ENCODE measurements at places on chromosomes 6 and 20.

GRCh38 chr20:32439132-32439829 is 81.2 kb downstream of the ASXL1 start:
- DNase-seq = no peak

DNA sequence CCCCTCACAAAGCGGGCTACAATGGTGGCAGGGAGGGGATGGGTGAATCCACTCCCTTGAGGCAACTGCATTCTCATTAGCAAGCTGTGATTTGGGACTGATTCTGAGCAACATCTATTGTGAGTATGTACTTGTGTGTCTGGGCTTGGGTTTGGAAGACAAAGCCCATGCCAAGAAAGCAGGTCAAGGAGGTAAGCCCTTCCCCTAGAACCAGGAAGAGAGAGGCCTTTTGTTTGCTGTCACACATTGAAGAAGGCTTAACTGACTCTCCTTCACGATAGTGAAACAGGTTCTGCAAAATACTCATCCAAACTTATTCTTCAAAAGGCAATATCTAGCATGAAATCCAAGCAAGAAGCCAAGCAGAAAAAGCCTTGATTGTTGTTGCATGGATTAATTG is 403.1 kb upstream of the ID4 start:
- DNase-seq = no peak

DNA sequence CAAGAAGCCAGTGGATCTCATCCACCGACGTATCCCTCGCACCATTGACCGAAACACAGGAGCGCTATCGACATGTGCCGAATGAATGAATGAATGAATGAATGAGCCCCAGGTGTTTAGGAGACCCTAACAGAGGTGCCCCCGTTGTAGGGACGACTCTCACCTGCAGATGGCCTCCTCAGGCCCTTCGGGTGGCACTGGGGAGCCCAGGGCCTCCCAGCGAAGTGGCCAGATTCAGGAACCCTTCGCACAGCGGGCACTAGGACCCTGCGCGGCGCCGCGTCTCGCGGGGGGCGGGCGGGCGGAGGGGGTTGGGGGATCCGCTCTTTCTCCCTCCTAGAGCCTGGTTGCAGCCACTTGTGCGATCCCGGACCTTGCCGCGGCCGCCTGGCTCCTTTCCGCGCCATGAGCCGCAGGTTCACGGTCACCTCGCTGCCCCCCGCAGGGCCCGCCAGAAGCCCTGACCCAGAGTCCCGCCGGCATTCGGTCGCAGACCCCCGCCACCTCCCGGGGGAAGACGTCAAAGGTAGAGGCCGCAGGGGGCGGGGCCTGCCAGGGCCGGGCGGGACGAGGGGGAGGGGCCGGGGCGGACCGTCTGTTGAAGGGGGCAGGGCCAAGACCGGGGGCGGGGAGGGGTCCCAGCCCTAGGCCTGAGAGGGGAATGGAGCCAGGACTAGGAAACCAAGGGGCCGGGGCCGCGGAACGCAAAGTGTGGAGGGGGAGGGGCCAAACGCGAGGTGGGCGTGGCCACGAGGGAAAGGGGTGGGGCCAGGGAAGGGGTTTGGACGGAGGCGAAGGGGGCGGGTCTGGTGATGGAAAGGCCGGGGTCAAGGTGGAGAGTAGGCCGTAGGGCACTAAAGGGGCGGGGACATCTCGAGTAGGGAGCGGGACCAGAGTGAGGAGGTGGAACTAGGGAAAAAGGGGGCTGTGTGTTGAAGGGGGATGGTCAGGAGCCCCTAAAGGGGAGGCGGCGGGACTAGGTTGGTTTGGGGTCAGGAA is 7.4 kb upstream of the SLC12A5 start:
- no peak for DNase-seq

DNA sequence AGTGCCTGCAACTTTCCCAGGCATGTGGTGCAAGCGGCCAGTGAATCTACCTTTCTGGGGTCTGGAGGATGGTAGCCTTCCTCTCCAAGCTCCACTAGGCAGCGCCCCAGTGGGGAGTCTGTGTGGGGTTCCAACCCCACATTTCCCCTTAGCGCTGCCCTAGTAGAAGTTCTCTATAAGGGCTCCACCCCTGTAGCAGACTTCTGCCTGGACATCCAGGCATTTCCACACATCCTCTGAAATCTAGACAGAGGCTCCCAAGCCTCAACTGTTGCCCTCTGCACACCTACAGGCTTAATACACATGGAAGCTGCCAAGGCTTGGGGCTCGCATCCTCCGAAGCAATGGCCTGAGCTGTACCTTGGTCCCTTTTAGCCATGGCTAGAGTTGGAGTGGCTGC is 321.6 kb downstream of the TFAP2A start:
- DNase-seq = no peak

DNA sequence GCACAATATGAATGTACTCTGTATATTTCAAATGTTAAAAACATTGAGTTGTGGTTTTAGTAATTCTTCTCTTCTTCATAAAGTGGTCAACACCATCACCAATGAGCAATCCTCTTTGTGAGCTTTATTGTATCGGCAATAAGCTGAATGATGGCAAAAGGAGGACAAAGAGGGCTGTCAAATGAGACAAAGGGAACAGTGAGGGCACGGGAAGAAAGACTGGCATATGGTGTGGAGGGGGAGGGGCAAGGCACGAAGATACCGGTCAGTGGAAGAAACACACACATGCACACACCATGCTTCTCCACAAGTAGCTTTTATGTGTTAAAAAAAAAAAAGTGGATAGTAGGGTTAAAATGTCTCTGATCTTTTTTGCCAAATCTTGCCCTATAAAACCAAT is 506.8 kb upstream of the CITED2 start:
- no peak for DNase-seq

DNA sequence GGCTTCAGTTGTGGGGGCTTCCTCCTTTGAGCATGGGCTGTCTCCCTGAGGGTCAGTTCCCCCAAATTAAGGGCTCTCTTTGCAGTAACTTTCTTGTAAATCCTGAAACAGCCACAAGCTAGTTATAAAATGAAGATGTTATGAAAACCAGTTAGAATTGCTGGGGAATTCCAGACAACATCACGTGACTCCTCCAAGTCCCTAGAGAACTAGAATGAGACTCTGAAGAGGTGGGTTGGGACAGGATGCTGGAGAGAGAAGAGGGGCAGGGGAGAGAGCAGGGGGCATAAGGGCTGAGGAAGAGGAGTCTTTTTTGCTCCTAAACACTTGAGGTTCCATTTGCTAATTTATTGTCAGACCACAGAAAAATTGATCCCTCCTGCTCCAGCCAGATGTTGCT is 380.3 kb downstream of the DHX35 start:
- no peak for DNase-seq

DNA sequence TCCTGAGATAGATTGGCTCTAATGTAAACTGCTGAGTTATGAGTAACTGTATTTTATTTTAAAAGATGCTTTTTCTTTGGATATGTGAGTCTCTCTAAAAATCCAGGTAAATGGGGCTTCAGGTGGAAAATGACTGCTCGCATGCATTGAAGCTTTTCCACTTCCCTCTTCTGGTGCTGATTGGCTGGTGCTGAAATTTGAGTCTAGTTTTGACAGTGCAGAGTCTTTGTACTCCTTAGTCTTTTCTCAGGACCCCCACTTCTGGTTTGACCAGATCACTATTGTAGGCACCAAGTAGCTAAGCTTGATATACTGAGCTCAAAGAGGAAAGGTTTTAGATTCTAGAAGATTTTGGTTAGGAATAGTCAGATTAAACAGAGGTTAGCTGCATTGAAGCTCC is 60.7 kb upstream of the TULP4 start:
- no peak for DNase-seq

- DNase-seq = no peak
Observed at GRCh38 chr20:6975311-6975710, 207.8 kb downstream of the BMP2 start.

DNA sequence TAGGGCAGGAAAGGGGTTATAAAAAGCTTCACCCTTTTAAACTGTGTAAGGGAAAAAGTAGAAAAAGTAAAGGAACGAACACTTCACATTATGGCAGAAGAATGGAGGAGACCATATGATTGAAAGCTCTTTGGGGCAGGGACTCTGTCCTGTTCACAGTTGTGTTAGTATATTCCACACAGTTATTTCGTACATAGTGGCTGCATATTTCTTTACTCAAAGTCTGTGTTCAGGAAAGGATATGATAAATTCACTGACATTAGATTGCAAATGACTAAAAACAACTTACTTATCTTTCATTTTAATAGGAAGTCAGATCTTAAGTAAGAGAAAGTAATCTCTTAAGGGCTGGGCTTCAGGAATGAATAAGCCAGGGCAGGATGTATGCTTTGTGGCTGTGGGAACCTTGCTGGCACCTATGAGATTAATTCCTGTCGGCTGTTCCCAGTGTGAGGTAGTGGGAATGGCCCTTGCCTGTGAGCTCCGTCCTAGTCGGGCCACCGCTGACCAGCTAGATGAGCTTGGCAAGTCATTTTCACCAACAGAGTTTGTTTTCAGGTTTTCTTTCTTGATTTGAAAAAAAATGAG is 11.2 kb downstream of the PPP1R14C start:
- DNase-seq = no peak

DNA sequence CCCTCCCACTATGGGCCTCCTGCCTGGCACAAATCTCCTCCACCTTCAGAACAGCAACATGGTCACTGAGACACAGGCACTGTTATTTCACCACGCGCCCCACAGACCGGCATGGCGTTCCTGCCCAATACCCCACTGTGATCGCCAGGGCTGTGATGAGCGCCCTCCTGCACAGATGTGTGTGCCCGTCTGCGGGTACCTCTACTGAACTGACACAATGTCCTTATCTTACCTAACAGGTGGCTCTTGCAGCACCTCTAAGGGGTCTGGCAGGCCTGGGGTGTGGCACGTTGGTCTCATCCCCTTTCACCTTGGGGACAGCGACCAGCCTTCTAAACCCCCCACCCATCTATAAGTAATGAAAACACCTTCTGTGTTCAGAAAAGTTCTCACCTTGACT is 64.2 kb downstream of the STAU1 start:
- DNase-seq = no peak

- no peak for DNase-seq
Observed at GRCh38 chr6:6756526-6756925, 168.0 kb downstream of the LY86 start.

GRCh38 chr20:16966276-16966880 is 218.2 kb downstream of the OTOR start:
- DNase-seq = no peak

GRCh38 chr6:87968435-87969278 is 79.0 kb upstream of the SPACA1 start:
- DNase-seq = no peak

GRCh38 chr6:112187736-112188135 is 66.6 kb downstream of the LAMA4 start:
- no peak for DNase-seq

DNA sequence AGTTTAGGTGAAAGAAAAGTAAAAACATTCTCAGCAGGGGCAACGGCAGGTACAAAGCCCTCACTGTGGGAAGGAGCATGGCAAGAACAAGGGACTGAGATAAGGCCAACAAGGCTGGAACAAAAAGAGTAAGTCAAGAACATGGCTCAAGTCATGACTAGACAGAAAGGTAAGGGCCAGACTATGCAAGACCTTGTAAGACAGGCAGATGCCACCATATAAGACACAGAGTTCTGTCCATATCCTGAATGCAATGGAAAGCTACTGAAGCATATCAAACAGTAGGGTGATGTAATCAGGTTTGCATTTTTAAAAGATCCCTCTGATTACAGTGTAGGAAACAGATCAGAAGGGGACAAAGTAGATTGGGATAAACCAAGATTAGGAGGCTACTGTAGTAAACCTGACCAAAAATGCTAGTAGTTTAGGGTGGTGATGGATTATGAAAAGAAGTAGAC is 5.5 kb downstream of the REV3L start:
- DNase-seq = no peak

- DNase-seq = no peak
Observed at GRCh38 chr20:58760856-58761255, 68.3 kb downstream of the NPEPL1 start.

DNA sequence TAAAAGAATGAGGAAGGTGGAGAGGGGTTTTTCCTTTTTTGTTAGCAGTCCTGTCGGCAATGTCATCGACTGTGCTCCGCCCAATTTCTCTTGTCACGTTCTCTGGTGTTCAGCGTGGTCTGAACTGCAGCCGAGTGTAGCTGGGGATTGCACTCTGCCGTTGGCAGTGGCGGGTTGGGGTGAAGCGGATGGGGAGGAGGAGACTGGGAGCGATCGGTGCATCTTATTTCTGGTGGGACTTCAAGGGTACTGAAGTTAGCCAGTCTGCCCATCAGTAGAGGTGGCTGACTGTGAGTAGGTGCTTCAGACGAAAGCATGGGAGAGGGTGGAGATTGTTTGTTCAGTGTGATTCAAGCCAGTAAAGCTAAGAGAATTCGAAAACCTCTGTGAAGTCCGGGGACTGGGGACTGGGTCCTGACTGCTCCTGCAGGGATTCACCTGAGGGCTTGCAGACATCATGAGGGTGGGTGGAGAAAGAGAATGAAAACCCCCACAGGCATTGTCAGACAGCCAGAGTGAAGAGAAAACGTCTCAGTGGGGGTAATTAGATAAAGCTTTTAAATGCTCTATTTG is 5.1 kb downstream of the RREB1 start:
- DNase-seq = no peak

DNA sequence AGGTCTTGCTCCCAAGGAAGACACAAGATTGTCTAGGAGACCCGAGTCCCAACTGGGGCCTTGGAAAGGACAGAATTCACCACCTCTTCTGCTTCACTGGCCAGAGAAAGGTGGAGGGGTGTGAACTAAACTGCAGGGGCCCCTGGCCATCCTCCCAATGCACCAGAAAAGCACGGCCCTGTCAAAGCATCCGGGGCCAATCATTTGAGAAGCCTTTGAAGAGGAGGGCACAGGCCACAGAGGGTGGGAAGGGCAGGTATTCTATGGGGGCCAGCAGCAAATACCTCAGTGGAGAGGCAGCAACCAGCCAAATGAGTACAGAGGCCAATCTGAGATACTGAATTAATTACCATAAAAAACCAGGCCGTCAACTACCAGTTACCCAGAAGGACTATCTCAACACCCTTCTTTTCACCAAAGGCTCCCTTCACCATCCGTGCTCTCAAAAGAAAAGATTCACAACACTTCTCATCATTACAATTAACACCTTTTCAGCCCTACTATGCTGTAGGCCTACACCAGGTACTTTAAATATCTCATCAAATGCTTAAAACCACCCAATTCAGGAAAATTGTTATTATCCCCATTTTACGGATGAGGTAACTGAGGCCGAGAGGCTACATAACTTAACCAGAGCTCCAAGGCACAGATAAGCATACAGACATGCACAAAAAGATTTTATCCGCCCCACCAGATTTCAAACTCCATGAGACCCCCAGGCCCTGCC is 50.7 kb downstream of the TRERF1 start:
- DNase-seq = no peak

- no peak for DNase-seq
Observed at GRCh38 chr6:56022678-56023077, 147.3 kb upstream of the BMP5 start.

All from stimulated activated naive CD4-positive, alpha-beta T cell treated with Interleukin-2 at 50 U/mL for 16 hours (primary cell).